ENCODE measurements at places on chromosomes 4 and X. TPM values are rescaled to one million over a fixed set of nuclear protein-coding genes. Genes with fewer than 3 reads are reported as not detected.

DNA sequence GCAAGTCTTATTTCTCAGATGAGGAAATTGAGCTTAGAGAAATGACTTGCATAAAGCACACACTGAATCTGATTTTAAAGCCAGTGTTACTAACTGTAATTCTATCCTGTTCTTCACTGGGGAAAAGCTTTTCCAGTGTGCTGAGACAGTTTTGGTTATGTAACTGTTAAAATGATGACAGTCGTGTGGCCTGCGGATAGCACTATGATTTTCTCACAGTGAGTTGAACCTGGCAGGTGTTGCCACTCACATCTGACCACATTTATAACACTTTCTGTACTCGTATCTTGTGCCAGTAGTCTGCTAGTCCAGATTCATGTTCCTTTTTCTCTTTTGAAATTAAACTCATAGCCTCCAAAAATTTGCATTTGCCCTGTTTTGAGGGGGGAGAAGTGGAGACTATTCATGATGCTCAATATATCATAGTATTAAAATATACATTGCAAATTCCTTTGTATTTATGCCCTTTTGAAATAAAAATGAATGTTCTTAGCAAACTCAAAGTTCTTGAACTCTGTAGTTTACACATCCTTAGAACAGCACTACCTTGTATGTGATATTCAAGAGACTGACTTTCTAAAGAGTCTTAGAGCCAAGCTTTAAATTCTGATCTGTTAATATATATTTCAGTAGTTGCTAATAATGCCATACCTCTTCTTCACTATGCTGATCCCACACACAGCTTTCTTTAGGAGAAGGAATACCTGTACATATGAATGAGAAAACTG, 132.3 kb downstream of the PDLIM5 start:
- H3K27me3 ChIP-seq, result no peaks in the 10 kb centered on the region
- peaks cover 32% of the 10 kb centered on the region for H3K4me1 ChIP-seq
- H3K36me3 ChIP-seq, result peaks cover 74% of the 10 kb centered on the region

AFAP1 gene
- 67.9 TPM for polyA plus RNA-seq

- H3K27me3 ChIP-seq, result 0 out of 2 replicates have a peak, but pooled peaks cover 5% of the 10 kb centered on the region
- peak; percentile 68 for DNase-seq
- H3K4me1 ChIP-seq, result no peaks in the 10 kb centered on the region
- peak overlapping the region; percentile 85 for H3K27ac ChIP-seq
- H3K36me3 ChIP-seq, result no peaks in the 10 kb centered on the region
These were observed 11.7 kb upstream of the BCOR start for GRCh38 chrX:40109288-40110008.

GRCh38 chrX:12901486-12901885, 4.9 kb upstream of the TLR8 start:
- no peak overlapping the region for H3K27ac ChIP-seq
- no peaks in the 10 kb centered on the region for H3K4me1 ChIP-seq
- H3K27me3 ChIP-seq, result peaks cover 15% of the 10 kb centered on the region
- no peak overlapping the region for H3K4me3 ChIP-seq
- DNase-seq, result peak; percentile 70

GRCh38 chrX:19515615-19516105, 352 bp upstream of the MAP3K15 start:
- H3K27me3 ChIP-seq, result peaks cover 12% of the 10 kb centered on the region
- no peaks in the 10 kb centered on the region for H3K4me1 ChIP-seq
- 0 out of 2 replicates have a peak overlapping the region, but pooled peaks have one; percentile 17 for H3K4me3 ChIP-seq

DNA sequence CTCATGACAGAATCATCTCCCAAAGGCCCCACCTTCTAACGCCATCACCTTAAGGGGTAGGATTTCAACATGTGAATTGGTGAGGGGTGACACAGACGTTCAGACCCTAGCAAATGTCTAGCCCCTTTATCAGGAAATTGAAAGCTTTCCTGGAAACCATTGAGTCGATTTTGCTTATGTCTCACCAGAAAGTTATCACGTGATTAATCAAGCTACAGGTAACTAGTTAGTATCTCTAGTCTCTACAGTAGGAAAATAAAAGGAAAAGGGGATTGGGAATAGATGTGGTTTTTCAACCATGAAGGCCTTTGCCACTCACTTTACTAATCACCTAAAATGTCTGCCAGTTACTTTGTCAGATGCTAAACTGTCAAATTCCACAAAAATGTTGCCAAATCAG, 1133.0 kb downstream of the PDHA2 start:
- DNase-seq, result no peak
- H3K4me1 ChIP-seq, result no peaks in the 10 kb centered on the region
- no peak overlapping the region for H3K4me3 ChIP-seq
- no peak overlapping the region for H3K27ac ChIP-seq

DNA sequence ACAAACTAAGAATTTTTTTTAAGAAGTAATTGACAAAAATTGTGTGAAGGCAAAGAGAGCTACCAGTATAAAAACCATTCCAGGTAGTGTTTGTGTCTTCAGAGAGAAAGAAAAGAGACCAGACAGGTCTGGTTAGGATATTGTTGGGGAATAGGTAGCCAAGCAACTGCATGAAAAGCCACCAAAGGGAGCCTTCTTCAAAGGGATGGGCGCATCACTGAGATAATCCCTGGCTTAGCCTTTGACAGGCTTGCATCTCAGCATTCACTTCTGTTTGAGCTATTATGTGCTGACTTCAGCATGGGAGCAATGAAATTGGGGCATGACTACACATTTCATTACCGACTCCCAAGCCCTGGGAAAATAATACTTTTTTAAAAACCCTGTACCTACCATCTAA, 496.6 kb downstream of the IL1RAPL1 start:
- H3K27ac ChIP-seq, result no peak overlapping the region
- H3K4me1 ChIP-seq, result no peaks in the 10 kb centered on the region
- DNase-seq, result no peak
- no peak overlapping the region for H3K4me3 ChIP-seq
- no peaks in the 10 kb centered on the region for H3K36me3 ChIP-seq

DNA sequence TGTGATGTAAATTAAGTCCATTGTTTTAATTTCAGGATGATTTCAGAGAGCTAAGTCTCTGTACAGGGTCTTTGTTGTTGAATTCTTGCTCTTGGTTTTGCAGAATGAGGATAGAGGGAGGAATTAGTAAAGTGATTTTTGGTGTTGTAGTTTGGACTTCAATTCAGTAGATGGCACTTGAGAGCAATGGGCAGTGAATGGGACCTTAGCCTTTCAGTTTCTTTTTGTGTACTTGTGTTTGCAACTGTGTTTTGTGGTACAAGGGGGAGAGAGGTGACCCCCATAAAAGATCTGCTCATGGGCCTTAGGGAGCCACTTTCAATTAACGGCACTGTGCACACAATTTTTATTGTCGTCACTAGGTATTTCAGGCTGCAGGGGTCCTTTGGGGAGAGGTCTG, 340.0 kb downstream of the DCAF12L2 start:
- no peaks in the 10 kb centered on the region for H3K36me3 ChIP-seq
- no peak for DNase-seq
- H3K27me3 ChIP-seq, result no peaks in the 10 kb centered on the region
- H3K27ac ChIP-seq, result no peak overlapping the region

NCAPG gene
- polyA plus RNA-seq, result 4.8 TPM

GRCh38 chrX:11462648-11463047, 169.4 kb downstream of the AMELX start:
- H3K27ac ChIP-seq, result peak overlapping the region; percentile 50
- no peaks in the 10 kb centered on the region for H3K36me3 ChIP-seq
- no peak for DNase-seq

- H3K27me3 ChIP-seq, result no peaks in the 10 kb centered on the region
- H3K36me3 ChIP-seq, result no peaks in the 10 kb centered on the region
- no peaks in the 10 kb centered on the region for H3K4me1 ChIP-seq
- H3K4me3 ChIP-seq, result no peak overlapping the region
- no peak for DNase-seq
These were observed 352.5 kb upstream of the PITX2 start for GRCh38 chr4:110975338-110975737.

DNA sequence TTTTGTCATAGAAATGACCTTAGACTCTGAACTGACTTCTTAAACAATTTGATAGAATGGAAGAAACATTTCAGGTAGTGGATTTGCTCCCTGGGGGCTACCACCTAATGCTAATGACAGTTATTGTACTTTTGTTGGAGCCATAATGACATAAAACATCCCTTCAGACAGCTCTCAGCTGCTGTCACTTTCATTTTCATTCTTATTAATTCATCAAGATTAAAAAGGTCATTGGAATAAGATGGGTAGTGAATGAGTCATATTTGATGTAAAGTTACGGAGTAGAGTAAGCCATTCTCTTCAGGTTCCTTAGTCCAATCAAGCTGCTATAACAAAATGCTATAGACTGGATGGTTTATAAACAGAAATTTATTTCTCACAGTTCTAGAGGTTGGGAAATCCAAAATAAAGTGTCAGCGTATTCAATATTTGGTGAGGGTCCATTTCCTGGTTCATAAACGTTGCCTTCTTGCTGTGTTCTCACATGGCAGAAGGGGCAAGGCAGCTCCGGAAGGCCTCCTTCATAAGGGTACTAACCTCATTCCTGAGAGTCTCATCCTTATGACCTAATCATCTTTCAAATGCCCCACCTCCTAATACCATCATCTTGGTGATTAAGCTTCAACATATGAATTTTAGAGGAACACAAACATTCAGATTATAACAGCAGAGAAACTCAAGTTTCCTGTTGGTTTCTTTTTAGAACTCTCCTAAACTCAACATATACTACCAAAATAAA, 268.5 kb downstream of the ARAP2 start:
- no peaks in the 10 kb centered on the region for H3K4me1 ChIP-seq
- no peaks in the 10 kb centered on the region for H3K27me3 ChIP-seq
- H3K4me3 ChIP-seq, result no peak overlapping the region

- no peak overlapping the region for H3K27ac ChIP-seq
- peaks cover 2% of the 10 kb centered on the region for H3K4me1 ChIP-seq
- H3K27me3 ChIP-seq, result no peaks in the 10 kb centered on the region
- H3K4me3 ChIP-seq, result no peak overlapping the region
These were observed 50.3 kb downstream of the TMEM165 start for GRCh38 chr4:55445921-55446577.

GRCh38 chr4:127759228-127759820, 22.8 kb upstream of the HSPA4L start:
- no peaks in the 10 kb centered on the region for H3K4me1 ChIP-seq
- H3K36me3 ChIP-seq, result no peaks in the 10 kb centered on the region
- no peaks in the 10 kb centered on the region for H3K27me3 ChIP-seq

ARR3 gene
- not detected for polyA plus RNA-seq

- H3K4me1 ChIP-seq, result no peaks in the 10 kb centered on the region
- no peak overlapping the region for H3K4me3 ChIP-seq
- peak overlapping the region; percentile 51 for H3K27ac ChIP-seq
- no peaks in the 10 kb centered on the region for H3K36me3 ChIP-seq
These were observed 47.5 kb upstream of the GALNT7 start for GRCh38 chr4:173121076-173121561.

DNA sequence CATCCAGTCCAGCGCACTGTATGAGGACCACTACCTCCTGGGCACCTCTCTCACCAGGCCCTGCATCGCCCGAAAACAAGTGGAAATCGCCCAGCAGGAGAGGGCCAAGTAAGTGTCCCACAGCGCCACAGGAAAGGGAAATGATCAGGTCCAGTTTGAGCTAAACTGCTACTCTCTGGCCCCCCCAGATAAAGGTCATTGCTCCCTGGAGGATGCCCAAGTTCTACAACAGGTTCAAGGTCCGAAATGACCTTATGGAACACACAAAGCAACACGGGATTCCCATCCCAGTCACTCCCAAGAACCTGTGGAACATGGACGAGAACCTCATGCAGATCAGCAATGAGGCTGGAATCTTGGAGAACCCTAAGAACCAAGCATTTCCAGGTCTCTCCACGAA, 104.1 kb downstream of the PLS3 start:
- DNase-seq, result no peak
- H3K4me1 ChIP-seq, result no peaks in the 10 kb centered on the region
- H3K27ac ChIP-seq, result no peak overlapping the region
- H3K4me3 ChIP-seq, result no peak overlapping the region

All from SK-N-SH (cell line).